ENCODE measurements at places on chromosomes 2 and 18.

GRCh38 chr2:23091019-23091418 is 294.0 kb upstream of the KLHL29 start:
- no peak for DNase-seq

DNA sequence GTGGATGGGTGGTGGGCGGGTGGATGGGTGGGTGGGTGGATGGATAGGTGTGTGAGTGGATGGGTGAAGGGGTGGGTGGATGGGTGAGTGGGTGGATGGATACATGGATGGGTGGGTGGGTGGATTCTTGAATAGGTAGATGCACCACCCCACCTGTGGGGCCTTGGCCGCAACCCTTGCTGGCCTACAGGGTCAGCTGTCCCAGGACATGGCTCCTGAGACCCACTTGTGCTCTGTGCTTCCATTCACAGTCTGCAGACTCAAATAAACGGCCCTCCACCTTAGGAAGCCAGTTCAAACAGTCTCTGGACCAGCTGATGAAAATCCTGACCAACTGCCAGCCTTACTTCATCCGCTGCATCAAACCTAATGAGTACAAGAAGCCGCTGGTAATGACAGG is 54.4 kb downstream of the MYO7B start:
- no peak for DNase-seq

GRCh38 chr2:215749092-215749957 is 264.0 kb downstream of the MREG start:
- no peak for DNase-seq

DNA sequence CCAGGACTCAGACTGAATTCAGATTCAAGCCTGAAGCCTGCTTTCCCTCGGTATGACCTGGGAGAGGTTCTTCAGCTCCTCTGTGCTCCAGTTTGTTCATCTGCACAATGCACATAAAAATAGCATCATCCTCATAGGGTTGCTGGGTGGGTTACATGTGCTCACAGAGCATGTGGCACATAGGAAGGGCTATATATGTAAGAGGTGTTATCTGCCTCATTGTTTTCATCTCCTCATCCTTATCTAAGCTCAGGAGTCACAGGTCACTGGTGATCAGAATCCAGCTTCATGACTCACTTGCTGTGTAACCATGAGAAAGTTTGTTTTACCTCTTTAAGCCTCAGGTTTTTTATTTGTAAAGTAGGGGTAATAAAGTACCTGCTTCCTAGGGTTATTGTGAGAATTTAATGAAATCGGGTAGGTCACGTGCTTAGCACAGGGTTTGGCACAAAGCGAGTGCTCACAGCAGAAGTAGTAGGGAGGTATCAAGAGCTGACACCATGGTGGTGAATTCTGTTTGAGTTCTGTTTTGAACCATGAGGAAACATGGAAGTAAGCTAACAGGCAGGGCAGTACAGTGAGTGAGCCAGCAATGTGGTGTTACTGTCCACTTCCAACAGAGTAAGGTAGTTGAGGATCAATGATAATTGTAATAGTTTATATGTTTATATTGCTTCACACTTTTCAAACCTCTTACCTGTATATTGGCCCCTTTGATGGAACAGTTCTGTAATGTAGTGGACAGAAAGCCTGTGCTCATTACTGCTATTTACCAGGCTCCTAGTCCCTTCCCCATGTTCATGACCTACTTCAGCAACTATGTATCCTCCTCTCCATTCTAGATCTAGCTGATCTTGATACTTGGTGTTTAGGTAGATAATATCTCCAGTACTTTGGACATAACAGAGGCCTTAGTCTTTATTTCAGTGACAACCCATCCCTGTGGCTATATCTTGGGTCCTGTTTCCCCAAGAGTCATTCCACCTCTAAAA is 141.4 kb upstream of the LTBP1 start:
- no peak for DNase-seq

GRCh38 chr2:95287806-95288205 is 9.3 kb upstream of the KCNIP3 start:
- no peak for DNase-seq

- DNase-seq: peak; percentile 37
These were observed 206.5 kb downstream of the SETBP1 start for GRCh38 chr18:44887227-44887631.

DNA sequence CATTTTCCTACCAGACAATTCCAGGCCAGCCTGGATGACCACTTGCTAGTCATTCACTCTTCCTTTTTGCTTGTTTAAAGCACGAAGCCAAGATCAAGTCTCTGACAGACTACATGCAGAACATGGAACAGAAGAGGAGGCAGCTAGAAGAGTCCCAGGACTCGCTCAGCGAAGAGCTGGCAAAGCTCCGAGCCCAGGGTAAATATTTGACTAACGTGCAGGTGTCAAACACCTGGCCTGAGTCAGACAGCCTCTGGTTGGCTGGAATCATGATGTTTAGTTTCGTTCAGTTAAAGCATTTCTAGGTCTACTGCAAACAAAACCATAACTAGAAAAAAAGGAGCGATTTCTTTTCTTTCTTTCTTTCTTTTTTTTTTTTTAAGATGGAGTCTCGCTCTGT is 44.2 kb upstream of the LYPD6B start:
- DNase-seq: no peak

GRCh38 chr2:179222076-179222475 is 42.6 kb downstream of the SESTD1 start:
- no peak for DNase-seq

GRCh38 chr2:168705534-168706470 is 96.6 kb upstream of the NOSTRIN start:
- DNase-seq: no peak

DNA sequence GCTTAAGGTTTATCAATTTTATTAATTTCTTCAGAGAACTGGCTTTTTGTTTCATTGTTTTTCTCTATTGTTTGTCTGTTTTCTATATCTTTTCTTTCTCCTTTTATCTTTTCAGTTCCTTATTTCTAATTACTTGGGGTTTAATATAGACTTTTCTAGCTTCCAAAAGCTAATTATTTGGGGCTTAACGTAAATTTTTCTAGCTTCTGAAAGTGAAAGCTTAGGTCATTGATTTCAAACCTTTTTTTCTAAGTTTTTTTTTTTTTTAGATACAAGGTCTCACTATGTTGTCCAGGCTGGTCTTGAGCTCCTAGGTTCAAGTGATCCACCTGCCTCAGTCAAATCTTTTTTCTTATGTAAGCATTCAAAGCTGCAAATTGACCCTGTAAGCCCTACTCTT is 266.6 kb downstream of the CAMKMT start:
- no peak for DNase-seq

- no peak for DNase-seq
These were observed 23.4 kb downstream of the BCL11A start for GRCh38 chr2:60529785-60530627.

- no peak for DNase-seq
These were observed 43.0 kb upstream of the COL5A2 start for GRCh38 chr2:189222468-189223105.

DNA sequence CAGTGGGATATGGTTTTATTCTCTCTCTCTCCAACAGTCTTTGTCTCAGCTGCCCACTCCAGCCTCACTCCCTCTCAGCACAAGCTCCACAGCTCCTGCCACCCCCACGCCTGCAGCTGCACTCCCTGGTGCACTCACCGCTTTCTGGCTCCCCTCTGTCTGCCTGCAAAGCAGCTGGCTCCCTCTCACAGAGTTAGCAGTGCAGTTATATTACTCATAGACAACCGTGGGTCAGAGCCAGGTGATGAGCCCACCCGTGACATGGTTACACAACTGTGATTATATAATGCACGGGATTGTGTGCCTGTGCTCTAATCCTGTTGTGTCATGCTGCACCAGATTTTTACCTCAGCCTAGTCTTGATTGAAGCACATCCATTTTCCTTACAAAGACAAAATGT is 276.9 kb upstream of the CHAC2 start:
- no peak for DNase-seq

- no peak for DNase-seq
These were observed 16.5 kb downstream of the LPIN1 start for GRCh38 chr2:11762799-11763461.

DNA sequence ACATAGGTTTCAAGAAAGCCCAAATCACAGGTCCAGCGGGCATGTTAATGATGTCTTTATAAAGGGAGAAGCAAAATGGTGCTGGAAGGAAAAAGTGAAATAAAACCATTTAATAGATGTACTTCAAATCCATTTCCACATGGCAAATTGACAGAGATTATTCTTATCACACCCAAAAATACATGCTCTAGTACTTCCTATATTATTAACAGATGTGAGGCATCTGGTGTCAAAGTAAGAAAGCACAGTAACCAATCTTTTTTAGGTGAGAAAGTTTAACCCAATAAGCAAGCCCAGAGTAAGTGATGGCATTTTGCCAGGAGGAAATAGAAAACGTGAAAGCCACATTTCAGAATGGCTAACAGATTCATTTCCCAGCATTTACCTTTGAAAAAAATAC is 128.0 kb downstream of the ABCA12 start:
- DNase-seq: no peak

- no peak for DNase-seq
These were observed 234.0 kb downstream of the LRRTM1 start for GRCh38 chr2:80070587-80070986.

DNA sequence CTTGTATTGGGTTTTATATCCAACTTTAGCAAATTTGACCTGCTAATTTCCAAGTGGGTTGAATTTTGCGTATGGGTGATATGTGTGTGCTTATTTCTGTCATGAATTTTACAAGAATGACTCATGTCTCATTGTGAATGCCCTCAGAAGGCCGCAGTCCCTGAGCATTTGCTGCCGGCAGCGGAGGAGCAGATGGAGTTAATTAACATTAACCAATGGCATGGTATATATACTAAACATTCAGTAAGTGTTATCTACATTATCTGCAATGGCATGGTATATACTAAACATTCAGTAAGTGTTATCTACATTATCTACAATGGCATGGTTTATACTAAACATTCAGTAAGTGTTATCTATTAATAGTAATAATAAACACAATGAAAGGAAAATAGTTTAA is 90.1 kb downstream of the DOK6 start:
- no peak for DNase-seq

- no peak for DNase-seq
These were observed 14.3 kb upstream of the PTH2R start for GRCh38 chr2:208392300-208392699.

DNA sequence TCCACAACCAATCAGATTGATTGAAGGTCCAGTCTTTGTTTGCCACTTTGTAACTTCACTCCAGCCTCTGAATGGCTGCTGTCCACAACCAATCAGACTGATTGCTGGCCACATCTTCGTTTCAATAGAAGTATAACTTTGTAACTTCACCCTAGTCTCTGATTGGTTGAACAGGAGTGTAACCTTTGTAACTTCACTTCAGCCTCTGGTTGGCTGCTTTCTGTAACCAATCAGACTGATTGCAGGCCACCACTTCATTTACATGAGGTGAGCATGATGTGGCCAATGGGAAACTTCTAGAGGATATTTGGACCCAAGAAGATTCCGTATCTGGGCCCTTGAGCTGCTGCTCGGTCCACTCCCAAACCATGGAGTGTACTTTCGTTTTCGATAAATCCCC is 16.9 kb upstream of the ALPP start:
- no peak for DNase-seq

DNA sequence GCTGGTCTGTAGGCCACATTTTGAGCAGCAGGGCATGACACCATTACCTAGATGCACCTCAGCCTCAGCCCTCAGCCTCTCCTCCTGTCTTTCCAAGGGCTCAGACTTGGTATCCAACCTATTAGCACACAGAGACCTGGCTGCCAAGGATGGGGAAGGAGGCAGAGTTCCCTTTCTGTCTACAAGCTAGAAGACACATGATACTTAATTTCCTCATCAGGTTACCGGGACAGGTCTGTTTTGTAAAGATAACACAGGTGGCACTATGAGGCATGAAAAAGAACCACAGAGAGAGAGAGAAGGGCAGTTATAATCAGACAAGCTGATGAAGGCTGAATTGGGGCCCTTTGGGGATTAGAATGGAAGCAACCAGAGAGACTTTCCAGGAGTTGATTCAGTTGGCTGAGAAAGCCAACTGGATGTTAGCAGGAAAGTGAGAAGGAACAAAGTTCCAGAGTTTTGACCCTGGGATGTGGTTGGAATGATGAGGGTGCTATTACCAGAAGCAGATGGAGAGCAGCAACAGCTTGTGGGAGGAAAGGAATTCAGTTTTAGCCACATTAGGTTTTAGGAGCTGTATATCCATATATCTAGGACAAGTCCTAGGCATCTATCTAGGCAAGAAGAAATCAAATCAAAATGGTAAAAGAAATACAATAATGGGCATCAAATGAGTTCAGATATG is 46.0 kb upstream of the RMND5A start:
- DNase-seq: no peak

All from stimulated activated CD4-positive, alpha-beta T cell treated with anti-CD3 and anti-CD28 coated beads, TNF-alpha, amount 100 ng/mL, for 24 hours (primary cell).